ENCODE measurements at places on chromosomes 2 and 18.

DNA sequence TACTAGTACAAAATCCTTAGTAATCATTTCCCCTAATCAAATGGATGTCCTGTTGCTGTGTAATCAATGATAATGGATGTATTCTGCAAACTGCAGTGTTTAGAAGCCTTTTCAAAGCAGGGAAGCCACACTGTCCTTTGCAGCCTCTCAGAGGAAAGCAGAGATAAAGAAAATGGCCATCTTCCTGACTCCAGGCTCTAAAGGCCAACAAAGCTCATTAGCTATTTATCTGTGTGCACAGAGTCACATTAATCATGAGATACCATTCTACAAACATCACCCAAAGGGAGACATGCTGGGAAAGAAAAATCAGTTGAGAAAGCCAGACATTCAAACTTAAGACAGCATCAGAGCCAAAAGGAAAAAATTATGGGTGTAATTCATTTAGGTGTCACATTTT lies 165.0 kb downstream of the RAD51AP2 start:
- DNase-seq: no peak

GRCh38 chr2:177712462-177712861 lies 319.9 kb downstream of the AGPS start:
- no peak for DNase-seq

DNA sequence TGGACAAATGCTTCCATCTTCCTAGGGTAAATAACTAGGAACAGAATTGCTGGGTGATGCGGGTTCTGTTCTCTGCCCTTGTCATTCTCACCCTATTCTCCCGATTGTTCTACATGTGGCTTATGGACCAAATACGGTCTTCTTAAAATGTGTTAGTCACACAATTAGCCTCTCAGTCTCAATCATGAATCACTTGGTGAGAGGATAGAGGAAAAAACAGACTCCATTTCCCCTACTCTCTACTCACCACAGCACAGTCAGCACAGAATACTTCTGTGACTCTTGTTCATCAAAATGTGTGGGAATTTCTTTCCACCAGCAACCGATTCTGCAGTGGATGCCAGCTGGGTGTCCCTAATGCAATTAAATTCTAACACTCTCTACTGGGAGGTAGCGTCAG lies 125.2 kb downstream of the SH3BP4 start:
- DNase-seq: no peak

DNA sequence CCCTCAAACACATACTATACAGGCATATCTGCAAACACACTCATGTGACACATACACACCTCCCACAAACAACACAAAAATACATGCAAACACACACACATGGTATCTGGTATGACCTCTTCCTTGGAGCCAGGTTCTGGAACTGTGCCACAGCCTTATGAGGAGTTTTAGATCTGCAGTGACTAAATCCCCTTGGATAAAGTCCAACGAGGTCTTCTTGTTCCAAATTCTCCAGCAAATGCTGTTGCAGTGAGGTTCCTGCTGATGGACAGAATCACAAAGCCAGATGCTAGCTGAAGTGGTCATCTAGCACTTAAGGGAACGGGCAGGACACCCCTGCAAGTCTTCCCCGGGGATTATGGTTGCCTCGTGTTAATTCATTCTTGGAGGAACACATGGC lies 54.5 kb upstream of the DAPL1 start:
- no peak for DNase-seq

DNA sequence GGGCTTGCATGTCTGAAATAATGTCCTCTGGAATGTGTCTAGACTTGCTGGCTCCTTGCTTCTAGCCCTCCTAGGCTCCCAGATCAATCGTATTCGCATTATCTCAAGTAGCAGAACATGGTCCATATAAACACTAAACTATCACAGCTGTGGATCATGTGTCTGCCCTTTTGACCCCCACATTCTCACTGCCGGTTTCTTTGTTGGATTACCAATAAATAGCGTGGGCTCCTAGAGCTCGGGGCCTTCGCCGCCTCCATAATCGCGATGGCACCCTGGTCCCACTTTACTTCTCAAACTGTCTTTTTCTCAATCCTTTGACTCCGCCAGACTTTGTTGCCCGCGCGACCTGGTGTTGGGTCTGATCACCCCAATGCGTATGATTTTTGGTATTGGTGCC lies 6.3 kb upstream of the SCYGR8 start:
- no peak for DNase-seq

Data from GF-D8 (cell line).